ENCODE measurements at places on chromosomes 6 and 20.

DNA sequence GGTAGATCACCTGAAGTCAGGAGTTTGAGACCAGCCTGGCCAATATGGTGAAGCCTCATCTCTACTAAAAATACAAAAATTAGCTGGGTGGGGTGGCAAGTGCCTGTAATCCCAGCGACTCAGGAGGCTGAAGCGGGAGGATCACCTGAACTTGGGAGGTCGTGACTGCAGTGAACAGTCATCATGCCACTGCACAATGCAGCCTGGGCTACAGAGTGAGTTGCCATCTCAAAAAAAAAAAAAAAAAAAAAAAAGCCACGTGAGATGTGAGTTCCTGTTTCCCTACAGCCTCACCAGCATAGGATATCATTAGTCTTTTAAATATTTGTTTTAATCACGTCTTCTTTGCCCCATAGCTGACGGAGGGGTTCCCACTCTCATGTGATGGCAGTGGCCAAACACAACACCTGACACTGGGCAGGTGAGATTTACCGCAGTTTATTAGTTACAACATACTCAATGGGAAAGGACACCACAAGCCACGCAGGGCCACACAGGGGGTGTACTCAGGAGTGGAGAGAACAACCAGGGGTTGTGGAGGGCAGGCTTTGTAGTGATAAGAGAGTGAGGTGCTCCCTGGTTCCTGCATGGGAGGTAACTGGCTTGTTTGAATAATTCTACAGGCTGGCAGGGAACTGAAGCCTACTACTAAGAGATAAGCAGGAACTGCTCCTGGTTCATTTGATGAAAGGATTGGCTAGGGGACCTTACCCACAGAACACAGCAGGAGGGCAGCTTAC lies 4.6 kb upstream of the LZTS3 start:
- DNase-seq: no peak

GRCh38 chr20:57313230-57313629 lies 16.4 kb upstream of the SPO11 start:
- no peak for DNase-seq

DNA sequence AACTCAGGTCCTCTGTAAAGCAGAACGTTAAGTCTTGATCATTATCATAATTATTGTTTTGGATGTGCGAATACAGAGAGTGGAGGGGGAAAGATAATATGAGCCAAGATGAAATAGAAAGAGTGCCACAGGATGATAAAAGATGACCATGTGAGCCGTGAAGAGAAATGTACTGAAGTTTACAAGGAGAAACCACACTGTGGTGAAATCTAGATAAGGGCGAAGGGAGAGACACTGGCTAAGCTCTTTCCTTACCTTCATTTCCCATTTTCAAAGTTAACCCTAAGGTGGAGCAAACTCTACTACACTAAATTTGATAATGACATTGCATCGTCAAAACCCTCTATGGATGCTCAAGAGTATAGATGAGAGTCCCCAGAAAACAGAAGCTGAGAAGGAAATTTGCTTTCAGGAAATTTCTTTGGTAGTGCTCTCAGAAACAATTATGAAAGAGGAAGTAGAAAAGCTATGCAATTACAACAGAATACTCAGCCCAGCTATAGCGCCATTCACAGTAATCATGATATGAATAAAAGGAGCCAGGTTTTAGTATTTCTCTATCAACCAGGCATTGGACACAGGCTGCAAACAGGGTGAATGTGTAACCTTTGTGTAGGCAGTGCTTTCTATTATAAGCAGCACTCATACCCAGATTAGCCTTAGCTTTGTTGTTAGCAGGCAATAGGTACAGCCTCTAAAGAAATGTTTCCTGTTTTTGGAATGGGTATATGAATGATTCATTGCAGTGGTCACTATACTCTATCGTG lies 1080.7 kb downstream of the GRIK2 start:
- DNase-seq: no peak

DNA sequence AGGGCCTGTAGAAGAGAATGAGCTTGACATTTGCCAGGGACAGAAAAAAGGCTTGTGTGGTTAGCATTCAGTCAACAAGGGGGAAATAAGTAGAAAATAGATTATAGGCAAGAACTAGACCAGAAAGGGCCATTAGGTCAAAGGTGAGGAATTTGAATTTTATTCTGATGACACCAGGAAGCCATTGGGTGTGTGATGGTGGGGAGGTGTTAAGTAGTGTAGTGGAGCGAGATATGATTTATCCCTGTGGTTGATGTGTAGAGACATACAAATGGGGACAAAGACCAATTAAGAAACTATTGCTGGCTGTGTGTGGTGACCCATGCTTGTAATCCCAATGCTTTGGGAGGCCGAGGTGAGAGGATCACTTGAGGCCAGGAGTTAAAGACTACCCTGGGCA lies 11.0 kb downstream of the DSTN start:
- DNase-seq: no peak

Data from stimulated activated CD4-positive, alpha-beta T cell treated with anti-CD3 and anti-CD28 coated beads, TNF-alpha, amount 100 ng/mL, for 48 hours (primary cell).